ENCODE measurements at places on chromosomes 3 and 15. TPM values are rescaled to one million over a fixed set of nuclear protein-coding genes. Genes with fewer than 3 reads are reported as not detected.

DNA sequence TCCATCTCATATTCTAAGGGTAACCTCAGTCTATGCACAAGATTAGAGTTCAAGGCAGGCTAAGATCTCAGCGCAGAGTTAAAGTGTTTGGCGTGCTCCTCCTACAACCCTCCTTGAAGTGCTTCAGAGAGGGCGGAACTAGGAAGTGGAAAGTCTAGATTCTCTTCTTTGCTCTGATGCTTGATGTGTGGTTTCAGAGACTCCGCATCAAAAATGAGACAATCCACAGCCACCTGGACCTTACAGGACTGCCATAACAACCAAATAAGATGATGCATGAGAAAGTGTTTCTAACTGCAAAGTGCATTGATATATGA lies 161.3 kb upstream of the ATP11B start:
- DNase-seq = no peak

DNA sequence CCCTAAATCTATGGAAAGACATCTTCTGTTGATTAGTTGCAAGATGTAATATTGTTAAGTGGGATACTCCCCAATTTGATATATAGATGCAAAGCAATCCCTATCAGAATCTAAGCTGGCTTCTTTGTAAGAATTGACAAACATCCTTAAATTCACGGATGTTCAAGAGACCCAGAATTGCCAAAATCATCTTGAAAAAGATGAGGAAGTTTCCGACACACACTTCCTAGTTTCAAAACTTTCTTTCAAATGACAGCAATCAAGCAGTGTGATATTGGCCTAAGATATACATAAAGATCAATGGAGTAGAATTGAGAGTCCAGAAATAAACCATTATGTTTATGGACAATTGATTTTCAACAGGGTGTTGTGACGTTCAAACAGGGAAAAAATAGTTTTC lies 383.6 kb downstream of the LPP start:
- no peak for DNase-seq

- peak; percentile 39 for DNase-seq
Observed at GRCh38 chr3:13479332-13479581, 849 bp upstream of the HDAC11 start.

DNA sequence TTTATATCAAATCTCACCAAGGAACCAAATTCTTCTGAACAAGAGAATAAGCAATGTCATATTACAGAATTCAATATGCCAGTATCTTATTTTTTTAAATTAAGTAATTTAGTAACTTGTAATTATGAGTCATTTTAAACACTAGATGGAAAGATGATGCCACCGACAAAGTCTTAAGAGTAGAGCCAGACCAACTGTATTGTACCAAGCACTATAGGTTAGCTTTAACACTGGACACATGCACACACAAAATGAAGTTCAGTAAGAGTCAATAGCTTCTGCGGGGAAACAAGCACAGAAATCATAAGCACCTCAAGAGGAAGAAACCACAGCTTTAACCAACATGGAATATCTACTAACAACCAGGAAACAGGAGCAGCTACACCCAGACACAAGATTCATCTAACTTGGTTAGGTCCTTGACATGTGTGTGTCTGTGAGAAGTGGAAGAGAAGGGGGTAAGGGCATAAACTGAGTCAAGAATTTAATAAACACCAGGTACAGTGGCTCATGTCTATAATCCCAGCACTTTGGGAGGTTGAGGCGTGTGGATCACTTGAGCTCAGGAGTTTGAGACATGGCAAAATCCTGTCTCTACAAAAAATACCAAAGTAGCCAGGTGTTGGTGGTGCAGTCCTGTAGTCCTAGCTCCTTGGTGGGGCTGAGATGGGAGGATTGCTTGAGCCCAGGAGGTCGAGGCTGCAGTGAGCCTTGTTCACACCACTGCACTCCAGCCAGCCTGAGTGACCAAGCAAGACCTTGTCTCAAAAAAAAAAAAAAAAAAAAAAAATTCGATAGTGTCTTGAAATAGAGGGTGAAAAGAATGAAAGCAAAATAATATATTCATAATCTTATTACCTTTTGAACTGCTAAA lies 28.9 kb downstream of the DENND4A start:
- DNase-seq = no peak

- DNase-seq = peak; percentile 56
Observed at GRCh38 chr15:86317384-86317740, 237.7 kb downstream of the AGBL1 start.

DNA sequence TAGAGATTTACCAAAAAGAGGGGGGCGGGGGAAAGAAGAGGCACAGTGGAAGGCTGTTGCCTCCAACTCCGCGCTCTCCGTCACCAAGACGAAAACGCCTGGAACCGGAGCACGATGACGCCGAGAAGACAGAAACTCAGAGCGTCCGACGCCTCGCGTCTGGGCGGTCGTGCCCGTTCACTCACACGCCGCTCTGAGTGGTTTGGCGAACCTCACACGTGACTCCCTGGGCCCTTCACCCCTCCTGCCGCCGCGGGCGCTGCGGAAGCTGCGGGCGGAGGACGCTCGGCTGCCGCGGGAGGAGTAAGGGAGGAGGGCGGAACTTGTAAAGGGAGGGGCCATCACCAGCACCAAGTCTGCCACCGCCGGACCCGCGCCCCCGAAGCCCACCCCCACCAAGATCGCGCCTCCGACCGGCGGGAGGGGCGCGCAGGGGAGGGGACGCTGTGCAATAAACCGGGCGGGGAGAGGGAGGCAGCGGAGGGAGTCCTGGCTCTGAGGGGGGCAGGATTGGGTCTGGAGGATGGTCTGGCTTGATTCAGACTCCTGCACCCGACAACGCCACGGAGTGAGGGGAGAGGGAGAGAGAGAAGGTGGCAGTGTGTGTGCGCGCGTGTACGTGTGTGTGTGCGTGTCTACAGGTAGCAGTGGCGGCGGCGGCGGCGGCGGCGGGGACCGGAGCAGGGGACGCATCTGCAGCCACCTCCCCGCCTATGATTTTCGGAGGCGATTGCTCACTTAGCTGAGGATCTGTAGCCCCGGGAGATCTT lies 1.9 kb upstream of the NLGN1 start:
- peak; percentile 81 for DNase-seq

DNA sequence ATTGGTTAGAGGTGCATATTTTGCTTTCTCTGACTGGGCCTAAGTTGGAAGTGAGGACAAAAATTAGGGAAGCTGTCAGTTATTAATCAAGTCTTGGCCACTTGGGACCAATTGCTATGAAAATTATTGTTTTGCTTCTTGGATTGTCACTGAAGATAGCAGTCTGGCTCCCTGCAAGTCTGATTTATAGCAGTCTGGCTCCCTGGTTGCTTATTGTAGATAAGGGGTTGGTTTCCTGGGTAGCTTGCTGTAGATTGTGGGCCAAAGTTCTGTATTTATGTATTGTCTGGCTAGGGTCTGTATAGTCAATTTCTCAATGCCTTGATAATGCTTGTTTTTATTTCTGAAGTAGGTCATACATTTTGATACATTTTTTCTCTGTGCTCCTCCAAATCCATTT lies 13.3 kb upstream of the DRD3 start:
- no peak for DNase-seq

DNA sequence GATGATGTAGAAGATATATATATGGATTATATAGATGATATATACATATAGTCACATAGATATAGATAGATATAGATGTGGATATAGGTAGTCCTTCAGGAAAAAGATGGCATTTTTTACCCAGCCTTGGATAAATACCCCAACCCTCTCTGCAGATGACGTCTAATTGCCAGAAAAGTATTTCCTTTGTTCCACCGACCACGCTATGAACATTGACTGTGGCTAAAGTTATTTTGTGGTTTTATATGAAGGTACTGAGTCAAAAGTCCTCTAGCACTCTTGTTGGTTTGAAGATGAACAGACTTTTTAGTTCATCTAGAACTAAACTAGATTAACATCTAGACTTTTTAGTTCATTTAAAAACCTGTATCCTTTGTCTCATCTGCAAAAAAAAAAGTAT lies 207.7 kb downstream of the PLOD2 start:
- no peak for DNase-seq

The KNL1 gene
- polyA plus RNA-seq = 57.9 TPM

The HERC2 gene
- 34.9 TPM for polyA plus RNA-seq

The PLA2G4E gene
- polyA plus RNA-seq = not detected

The TMC3 gene
- 0.19 TPM for polyA plus RNA-seq

The MNS1 gene
- not detected for polyA plus RNA-seq

The MED12L gene
- polyA plus RNA-seq = 8.3 TPM

The UROC1 gene
- not detected for polyA plus RNA-seq

The DUOXA1 gene
- polyA plus RNA-seq = not detected

Data from muscle of arm (tissue), 14 donors.